ENCODE measurements at places on chromosomes 5 and 9. TPM values are rescaled to one million over a fixed set of nuclear protein-coding genes. Genes with fewer than 3 reads are reported as not detected.
A peak's percentile ranks its signal among the peaks of the same experiment; 100 is the strongest.

NEUROG1 gene
- not detected for total RNA-seq

SPATA31E1 gene
- total RNA-seq, result not detected

CER1 gene
- total RNA-seq, result not detected

- no peak for DNase-seq
These were observed 52.7 kb downstream of the ADAMTSL1 start for GRCh38 chr9:18526685-18527084.

CD274 gene
- total RNA-seq, result 3.4 TPM

GRCh38 chr5:128062172-128062746 lies 21.3 kb upstream of the SLC12A2 start:
- no peak for DNase-seq

FIBCD1 gene
- total RNA-seq, result 0.26 TPM

DNA sequence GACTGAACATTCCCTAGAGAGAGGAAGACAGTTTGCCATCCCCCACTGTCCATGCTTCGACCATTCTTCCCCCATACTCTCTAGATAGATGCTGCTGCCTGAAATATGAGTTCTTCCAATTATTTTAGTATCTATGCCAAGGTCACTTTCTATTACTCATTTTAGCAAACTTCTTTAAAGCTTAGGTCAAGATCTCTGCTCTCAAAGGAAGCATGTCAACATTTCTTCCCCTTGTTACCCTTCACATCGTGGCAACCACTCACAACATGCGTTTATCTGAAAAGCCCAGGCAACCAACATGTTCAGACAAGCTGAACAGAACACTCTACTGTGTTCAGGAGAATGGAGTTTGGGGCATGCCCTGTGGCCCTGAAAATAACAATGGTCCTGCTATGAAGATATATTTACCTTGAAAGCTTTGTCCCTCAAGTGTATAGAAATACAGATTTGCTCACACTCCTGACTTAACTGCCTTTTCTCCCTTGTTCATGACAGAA lies 138.4 kb upstream of the KIF2A start:
- DNase-seq, result no peak

RLN2 gene
- total RNA-seq, result not detected

GRCh38 chr9:72691671-72692070 lies 170.3 kb downstream of the TMC1 start:
- no peak for DNase-seq

TRIM14 gene
- 3.8 TPM for total RNA-seq

DNA sequence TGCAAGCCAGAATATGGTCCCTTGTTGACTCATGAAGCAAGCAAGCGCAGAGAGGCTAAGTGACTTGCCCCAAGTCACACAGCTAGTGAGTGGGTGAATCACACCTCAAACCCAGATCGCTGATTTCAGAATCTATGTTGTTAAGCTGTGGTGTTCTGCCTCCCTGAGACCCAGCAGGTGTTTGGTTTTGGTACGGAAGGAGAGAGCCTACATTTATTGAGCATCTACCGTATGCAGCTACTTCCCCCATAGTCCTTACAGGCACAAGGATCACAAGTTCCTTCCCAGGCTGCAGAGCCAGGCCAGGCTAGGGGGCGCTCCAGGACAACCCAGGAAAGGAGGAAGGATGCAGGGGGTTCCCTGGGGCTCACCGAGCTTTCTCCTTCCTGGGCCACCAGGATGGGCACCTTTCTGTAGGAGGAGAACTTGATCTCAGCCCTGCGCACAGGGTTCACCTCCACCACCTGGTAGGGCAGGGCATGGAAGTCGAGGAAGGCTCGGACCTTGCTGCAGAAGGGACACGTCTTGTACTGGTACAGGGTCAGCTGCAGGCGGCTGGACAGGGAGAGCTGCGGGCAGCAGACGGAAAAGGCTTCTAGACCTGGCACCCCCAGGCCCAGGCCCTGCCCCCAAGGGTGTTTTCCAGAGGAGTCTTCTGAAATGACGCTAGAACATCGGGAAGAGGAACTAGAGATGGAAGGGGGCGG lies 2.5 kb downstream of the PTGES2 start:
- DNase-seq, result peak; percentile 80

FOXD4L5 gene
- not detected for total RNA-seq

DNA sequence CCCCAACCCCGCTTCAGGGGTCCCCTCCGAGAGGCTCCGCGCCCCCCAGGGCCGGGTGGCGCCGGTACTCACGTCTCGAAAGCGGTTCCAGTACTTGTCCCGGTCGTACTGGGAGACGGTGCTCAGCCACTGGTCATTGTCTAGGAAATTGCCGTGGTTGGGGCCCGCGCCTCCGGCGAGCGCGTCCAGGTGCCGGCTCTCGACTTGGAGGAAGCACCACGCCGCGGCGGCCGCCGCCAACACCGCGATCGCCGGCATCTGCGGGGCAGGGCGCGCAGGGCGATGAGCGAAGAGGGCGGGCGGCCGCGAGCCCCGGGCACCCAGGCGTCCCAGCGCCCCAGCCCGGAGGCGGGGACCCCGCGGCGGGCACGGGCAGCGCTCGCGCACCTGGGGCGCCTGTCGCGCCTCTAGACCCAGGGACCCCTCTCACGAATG lies 808 bp downstream of the SPOCK1 start:
- DNase-seq, result no peak

DNA sequence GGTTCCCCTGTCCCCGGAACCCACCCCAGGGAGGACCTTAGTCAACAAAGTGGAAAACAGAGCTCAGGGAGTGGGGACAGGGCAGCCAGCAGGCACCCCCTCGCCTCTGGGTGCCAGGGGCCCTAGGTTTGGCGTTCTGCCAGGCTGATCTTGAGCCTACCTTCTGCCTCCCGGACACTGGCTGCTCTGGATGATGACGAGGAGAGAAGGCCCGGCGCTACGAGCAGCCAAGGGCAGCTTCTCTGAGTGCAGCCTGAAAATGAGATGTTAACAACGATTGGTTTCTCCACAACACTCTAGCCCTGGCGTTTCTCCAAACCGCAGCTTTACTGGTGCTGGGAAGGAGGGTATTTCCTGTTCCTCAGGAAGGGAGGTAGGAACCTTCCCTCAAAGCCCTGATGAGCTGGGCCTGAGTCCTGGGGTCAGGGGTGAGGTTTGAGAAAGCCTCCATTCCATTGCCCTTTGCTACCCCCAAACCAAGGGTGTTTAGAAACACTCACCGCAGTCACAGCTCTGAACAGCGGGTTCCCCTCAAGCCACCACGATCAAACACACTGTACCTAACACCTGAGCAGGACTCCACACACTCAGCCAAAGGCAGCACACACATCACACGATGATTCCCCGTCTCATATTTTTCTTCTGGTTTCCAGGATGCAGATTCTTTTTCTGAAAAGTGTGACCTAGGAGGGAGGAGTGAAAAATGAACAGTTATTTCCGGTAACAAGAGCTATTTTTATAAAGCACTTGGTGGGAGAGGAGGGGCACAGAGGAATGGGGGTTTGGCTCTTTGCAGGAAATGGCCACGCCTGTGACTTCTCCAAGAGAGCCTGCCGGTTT lies at the start of gene STING1:
TSS of gene STING1 (minus strand) at position 709 of the 840 bp plus-strand sequence. CDS start 1,054 bp downstream, outside the sequence.
- DNase-seq, result peak; percentile 70

DNA sequence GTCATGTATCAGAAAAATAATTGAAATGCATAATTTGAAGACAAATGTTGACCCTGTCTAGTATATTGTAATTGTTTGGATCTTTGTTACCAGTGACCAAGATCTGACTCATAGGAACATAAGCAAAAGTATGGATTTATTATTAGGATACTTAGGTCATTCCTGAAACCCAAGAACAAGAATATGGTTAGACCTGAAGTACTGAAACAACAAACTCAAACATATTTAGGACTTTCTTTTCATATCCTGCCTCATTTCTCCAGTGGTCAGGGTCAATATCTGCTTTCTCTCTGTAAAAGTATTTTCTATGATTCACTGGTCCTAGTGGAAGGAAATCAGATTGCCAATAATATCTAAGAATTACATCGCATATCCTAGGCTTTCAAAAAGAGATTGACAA lies 1937.1 kb upstream of the WWC1 start:
- DNase-seq, result no peak

PTGES gene
- total RNA-seq, result 5.1 TPM

C5orf52 gene
- not detected for total RNA-seq

DNA sequence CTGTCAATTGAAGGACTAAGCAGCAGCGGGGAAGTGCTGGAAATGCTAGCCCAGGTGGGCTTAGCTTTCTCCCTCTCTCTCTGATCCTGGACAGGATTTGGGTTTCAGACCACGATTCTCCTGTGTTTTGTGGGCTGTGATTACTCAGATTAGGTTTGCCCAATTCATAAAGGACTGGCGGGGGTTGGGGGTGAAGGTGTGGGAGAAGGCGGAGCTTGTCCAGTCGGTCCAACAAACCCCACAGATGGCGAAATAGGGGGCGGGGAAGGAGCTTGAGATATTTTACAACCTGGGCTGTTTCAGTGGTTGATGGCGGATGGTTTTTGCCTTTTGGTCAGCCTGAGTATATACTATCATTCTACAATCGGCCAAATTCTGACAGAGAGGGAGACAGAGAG lies 35.2 kb downstream of the PCDHAC2 start:
- DNase-seq, result no peak

DNA sequence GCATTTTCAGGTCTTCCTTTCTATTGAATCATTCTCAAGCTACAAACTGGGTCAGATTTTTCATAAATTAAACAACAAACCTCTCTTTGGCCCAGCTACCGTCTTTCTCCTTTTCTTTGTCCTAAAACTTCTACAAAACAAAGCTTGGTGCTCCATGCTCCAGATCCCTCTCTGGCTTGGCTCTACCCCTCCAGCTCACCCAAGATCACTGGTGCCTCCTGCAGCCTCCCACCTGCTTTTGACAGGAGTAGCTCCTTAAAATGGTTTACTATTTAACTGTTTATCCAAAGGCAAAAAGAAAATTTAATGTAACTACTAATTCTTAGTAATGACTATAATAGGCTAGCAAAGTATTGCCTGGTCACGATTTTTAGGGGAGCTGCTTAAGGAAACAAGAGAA lies 10.7 kb upstream of the SERINC5 start:
- no peak for DNase-seq

DNA sequence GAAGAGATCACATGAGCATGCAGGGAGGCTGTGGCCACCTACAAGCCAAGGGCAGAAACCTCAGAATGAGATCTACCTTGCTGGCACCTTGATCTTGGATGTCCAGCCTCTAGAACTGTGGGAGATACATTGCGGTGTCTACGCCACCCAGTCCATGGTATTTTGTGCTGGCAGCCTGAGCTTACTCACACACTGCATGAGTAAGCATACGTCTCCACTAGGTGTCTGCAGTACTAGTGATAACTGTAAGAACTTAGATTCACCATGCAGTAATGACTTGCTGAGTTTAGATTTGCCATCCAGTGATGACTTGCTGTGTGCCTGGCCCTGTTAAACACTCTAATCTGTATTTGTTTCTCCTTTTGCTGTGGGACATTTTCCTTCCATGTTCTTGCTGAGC lies 417.7 kb downstream of the GADD45G start:
- no peak for DNase-seq

All from SK-MEL-5 (cell line).